SHP77 (cell line): ENCODE measurements at places on chromosomes 5 and 9.

DNA sequence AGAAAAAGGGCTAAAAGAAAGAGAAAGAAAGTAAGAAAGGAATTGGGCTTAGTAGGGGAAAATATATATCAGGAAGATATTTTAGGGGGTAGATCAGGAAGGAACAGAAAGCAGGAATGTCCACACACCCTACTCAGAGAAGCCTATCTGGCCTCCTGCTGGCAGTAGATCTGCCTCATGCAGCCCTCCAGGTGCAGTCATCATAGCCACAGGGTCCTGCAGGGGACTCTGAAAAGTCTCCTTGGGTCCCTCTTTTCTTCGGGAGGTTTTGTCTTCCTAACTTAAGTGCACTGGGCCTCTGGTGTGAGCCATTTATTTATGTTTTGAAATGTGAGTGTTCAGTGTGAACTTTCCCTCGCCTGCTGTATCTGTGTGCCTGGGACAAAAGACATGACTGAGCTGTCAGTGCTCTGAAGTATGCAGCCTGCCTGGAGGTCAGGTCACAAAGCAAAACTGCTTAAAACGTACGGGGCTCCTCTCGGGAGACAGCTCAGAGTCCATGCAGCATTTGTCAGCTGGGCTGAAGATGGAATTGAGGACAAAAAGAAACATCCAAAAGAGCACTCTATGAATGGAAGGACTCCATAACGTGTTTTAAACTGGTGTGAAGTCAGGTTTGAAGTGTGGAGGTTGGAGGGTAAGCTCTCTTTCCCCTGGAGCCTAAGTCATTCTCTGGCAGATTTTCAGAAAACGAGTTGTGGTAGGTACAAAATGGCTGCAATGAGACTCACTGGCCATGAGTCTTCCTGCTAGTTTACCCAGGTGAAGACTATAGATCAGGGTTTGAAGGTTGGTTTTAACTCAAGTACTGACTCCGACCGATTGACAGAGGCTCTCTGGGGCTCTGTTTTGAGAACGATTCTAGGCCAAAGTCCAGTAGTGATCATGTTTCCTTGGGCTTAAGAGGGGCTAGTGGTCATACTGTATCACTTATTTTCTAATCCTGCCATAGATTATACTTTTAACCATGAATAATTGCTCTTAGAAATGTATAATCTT, 151.8 kb upstream of the GDNF start:
- DNase-seq, result no peak

DNA sequence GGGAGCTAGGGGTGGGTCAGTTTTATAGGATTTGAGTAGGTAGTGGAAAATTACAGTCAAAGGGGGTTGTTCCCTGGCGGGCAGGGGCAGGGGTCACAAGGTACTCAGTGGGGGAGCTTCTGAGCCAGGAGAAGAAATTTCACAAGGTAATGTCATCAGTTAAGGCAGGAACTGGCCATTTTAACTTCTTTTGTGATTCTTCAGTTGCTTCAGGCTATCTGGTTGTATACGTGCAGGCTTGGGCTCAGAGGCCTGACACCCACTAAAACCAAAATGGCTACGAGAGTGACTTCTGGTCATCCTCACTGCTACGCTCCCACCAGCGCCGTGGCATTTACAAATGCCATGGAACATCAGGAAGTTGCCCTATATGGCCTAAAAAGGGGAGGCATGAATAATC, 20.7 kb upstream of the NXNL2 start:
- DNase-seq, result no peak

DNA sequence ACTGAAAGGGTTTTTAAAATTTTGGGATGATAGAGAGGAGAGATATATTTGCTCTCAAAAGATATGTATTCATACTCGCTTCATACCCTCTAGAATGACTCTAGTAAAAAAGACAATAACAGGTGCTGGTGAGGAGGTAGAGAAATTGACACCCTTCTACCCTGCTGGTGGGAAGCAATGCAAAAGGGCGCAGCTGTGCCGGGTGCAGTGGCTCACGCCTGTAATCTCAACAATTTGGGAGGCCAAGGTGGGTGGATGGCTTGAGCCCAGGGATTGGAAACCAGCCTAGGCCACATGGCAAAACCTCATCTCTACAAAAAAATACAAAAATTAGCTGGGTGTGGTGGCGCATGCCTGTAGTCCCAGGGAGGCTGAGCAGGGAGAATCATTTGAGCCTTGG, 33.9 kb upstream of the NXNL2 start:
- DNase-seq, result no peak

DNA sequence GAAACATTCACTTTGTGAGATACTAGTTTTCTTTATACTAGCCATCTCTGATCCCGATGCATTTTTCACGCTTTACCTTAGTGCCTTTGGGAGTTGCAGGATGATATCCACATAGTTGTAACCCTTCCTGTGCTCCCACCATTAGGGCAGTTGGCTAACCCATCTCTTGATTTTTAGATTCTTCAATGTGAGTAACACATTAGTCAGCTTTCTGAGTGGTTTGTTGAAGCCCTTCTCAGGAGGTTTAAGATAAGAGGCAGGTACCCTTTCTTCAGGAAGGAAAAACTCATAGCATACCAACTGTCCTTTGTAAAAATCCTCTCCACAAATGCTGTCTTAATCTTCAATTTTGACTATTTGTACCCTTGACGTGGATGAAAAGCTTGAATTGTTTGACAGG, 392.3 kb downstream of the DMAC1 start:
- no peak for DNase-seq

GRCh38 chr9:124621371-124622328, 114.5 kb upstream of the NR5A1 start:
- DNase-seq, result no peak
